Lower leg skin (tissue), 4 donors: ENCODE measurements at places on chromosomes 7 and 10.
A peak's percentile ranks its signal among the peaks of the same experiment; 100 is the strongest.

GRCh38 chr7:97734255-97734654 lies 2.4 kb downstream of the TAC1 start:
- no peak for DNase-seq

DNA sequence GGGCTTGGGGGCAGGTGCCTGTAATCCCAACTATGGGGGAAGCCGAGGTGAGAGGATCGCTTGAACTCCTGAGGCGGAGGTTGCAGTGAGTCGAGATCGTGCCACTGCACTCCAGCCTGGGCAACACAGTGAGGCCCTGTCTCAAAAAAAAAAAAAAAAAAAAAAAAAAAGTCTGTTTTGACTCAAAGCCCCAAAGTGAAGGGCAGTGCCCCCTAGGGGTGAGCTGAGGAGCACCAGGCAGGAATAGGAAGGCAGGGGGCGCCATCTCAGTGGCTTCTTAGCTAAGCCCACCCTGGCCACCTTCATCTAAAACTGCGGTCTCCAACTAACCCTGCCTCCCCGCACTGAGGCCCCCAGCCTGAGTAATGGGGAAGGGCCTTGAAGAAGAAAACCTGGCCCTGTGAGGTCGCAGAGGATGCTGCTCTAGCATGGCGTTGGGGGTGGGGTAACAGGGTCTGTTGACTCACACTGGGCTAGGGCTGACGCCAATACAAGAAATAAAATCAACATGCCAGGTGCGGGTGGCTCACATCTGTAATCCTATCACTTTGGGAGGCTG lies 9.8 kb downstream of the PODXL start:
- DNase-seq, result no peak

DNA sequence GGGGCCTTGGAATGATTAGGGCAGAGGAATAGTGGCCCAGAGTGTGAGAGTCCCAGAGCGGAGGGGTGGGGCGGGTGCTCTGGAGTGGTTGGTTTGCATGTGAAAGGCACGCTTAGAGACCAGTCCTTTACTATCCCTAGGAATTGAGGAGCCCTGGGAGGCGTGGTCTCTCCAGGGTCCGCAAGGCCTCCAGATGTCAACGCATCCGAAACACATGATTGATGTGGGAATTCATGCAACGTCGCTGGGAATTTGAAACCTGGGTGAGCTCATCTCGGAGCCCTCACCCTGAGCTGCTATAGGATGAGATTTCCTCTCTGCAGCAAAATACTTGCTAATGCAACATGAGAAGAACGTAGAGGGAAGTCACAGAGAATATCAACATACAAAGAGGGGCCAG lies 51.2 kb downstream of the NPTX2 start:
- DNase-seq, result no peak

DNA sequence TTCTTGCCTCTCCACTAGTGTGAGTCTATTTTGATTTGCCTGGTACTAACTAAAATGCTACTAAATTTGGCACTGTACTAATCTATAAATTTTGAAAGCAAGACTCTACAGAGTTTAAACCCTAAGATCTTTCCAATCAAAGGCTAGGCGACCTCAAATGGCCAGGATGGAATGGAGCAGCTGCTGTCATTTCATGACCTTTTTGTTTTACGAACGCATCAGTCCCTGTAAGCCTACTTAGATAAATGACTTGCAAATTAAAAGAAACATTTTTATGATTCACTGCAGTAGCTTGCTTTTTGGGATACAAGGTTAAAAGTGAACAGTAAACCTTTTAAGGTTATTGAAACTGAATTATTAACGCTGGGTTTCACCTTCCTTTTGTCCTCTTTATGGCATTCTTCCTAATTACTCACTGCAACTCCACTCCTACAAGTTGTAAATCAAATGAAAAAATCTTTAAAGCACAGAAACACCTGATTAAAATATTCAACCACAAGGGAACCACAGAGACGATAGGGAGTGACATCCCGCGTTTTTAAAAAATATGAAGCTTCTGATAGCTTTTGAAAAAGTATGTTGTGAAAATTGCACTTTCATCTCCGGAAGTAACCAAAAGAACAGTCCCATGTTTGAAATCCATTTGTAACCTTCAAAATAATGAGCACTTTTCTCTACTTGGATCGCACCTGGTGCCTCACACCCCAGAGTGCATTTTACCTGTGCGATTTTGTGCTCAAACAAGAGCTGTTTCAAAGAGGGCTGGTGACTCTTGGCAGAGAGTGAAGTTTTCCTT lies 595.1 kb downstream of the PARD3 start:
- DNase-seq, result no peak

DNA sequence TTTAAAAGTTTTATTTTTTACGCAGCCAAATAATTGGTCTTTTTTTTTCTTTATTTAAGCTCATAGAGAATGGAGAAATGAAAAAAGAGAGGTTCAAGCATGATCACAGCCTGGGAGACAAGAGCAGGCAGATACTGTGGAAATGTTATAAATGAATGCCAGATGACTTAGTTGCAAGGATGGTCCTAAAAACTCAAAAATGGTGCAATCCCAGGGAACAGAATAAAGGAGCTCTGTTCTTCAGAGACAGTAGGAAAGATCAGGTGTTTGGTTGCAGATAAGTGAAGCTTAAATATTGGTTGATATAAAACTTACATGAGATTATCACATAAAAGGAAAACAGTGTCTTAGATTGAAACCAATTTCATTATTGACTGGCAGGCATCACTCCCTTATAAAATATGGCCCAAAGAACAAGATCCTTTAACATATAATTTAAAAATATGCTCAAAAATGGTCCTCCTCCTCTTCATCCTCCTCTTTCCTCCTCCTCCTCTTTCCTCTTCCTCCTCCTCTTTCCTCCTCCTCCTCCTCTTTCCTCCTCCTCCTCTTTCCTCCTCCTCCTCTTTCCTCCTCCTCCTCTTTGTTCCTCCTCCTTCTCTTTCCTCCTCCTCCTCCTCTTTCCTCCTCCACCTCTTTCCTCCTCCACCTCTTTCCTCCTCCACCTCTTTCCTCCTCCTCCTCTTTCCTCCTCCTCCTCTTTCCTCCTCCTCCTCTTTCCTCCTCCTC lies 18.6 kb downstream of the GNAT3 start:
- DNase-seq, result no peak

GRCh38 chr10:125152450-125153368 lies 7.7 kb downstream of the CTBP2 start:
- DNase-seq, result no peak

- DNase-seq, result peak; percentile 75
These were observed 3.7 kb upstream of the HOXA10 start for GRCh38 chr7:27177795-27178320.

GRCh38 chr7:36280840-36281812 lies 108.5 kb upstream of the ANLN start:
- peak; percentile 80 for DNase-seq

DNA sequence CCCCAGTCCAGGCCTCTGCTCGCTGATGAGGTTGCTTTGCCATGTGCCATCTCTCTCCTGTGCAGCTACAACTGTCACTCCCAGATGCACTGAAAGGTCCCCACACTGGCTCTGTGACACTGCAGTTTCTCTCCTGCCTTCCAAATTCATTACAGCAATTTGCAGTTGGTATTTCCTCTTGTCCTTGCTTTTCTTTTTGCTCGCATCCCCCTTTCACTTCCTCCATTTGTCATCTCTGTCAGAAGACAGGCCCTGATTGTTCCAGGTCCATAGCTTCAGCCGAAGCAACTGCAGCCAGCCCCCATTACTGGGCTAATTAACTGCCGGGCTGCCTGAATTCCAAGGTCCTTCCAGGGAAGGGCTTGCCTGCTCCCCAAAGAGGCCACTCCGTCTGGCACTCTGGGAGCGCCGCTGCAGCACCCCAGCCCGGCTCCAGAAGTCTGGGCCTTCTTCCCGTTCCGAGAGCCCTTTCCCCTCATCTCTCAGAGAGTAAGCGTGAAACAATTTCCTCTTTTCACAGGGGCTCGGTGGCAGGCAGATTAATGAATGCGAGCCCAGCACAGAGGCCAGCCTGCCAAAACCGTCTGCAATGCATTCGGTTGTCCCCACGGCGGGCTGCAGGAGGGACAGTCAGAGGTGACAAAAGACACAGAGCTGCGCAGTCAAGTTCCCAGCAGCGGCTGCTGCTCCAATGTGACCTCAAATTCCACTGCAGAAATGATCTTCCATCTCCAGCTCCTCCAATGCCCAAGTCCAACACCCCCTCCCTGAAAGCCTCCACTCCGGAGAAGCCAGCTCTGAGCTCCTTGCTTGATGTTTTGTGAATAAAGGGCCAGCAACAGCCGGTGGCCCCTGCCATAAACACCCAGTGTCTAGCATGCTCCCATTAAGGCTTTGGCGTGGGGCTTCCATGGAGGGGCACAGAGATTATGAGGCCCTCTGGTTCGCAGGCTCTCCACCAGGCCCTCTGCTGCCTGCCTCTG lies 279.4 kb upstream of the HABP2 start:
- no peak for DNase-seq

DNA sequence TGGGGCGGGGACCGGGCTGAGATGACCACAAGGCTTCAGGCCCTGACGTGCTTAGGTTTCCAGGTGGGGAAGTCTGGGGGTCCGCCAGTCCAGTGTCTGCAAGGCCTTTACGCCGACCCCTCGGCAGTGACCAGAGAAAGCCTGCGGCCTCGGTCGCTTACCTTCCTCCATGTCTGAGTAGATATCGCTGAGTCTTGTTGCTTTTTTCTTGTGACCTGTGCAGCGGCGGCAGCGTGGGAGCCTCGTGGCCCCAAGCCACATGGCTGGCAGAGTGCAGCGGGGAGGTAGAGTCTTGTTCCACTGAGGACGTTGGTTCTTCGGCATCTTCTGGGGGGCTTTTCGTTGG lies 329 bp downstream of the NOLC1 start:
- no peak for DNase-seq

DNA sequence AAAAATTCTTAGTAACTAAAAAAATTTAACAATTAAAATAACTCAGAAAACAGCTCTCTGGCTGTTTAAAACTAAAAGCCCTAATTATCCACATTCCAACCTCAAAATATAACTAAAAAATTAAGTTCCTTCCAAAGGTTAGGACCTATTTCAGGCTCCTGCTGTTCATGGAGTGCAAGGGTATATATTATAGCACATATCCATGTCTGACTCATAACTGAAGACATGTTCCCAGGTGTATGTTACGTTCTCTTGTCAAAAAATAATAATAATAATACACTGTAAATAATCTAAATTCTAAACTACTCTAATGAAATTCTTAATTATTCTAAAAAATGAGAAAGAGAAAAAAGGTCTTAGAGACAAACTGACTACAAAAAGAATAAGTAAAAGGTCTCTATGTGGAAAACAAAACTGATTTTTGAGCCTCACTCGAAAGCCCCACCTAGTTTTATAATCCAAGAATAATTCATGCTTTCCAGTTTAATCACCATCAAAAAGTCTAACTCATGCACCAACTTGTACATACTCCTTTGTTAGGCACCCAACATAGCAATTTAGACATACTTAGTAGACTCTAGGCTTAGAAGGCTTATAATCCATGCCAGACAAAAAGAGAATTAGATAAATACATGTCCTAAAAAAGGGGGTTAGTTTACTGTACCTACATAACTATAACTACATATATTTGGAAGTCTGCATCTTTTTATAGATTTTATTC lies 171.4 kb downstream of the KMT2E start:
- no peak for DNase-seq

DNA sequence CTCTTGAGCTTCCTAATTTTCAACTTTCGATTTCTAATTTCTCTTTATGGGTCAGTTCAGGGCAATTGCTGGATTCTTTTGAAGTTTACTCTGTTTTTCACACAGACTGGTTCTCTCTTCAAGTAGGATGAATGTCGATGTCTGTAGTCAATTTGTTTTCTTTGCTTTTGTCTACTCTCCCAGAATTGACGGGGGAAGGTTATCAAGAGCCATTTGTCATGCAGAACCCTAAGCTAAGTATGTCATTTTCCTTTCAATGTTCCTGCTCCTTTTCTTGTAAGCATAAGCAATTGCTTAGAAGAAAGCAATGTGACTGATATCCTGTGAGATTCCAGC lies 53.7 kb downstream of the SLC39A12 start:
- DNase-seq, result no peak

- no peak for DNase-seq
These were observed 642.0 kb downstream of the SDK1 start for GRCh38 chr7:3942816-3943745.

GRCh38 chr7:133339772-133340171 lies 86.9 kb downstream of the EXOC4 start:
- no peak for DNase-seq

DNA sequence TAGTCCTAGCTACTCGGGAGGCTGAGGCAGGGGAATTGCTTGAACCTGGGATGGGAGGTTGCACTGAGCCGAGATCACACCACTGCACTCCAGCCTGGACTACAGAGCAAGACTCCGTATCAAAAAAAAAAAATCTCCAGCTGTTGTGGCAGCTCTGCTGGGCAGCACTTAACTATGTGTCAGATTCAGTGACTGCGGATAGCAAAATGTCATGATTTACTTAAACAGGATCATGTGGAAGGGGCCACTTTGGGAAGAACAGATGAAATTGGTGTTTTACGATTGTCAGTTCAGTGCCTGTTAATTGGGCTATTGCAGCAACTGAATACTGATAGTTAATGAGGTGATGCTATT lies 15.3 kb downstream of the OGDH start:
- no peak for DNase-seq

GRCh38 chr10:60140651-60141632 lies 234.6 kb upstream of the CCDC6 start:
- DNase-seq, result no peak

DNA sequence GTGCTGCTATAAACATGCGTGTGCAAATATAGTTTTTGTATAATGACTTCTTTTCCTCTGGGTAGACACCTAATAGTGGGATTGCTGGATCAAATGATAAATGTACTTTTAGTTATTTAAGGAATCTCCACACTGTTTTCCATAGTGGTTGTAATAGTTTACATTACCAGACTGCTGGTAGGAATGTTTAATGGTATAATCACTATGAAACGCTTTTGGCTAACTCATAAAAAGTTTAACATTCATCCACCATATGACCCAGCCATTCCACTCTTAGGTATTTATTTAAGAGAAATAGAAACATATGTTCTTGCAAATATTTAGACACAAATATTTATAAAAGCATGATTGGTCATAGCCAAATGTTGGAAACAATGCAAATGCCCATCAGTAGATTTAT lies 32.1 kb upstream of the TFEC start:
- no peak for DNase-seq

- no peak for DNase-seq
These were observed 33.8 kb downstream of the C10orf71 start for GRCh38 chr10:49332768-49333167.

GRCh38 chr10:98101366-98101765 lies 33.1 kb upstream of the R3HCC1L start:
- DNase-seq, result no peak

GRCh38 chr7:132825932-132826835 lies 249.9 kb upstream of the PLXNA4 start:
- DNase-seq, result no peak

- no peak for DNase-seq
These were observed 31.2 kb upstream of the FFAR4 start for GRCh38 chr10:93535293-93535692.
